ENCODE measurements at places on chromosomes 16 and 17.

GRCh38 chr16:78133919-78134318 is 34.5 kb downstream of the WWOX start:
- no peak for DNase-seq

DNA sequence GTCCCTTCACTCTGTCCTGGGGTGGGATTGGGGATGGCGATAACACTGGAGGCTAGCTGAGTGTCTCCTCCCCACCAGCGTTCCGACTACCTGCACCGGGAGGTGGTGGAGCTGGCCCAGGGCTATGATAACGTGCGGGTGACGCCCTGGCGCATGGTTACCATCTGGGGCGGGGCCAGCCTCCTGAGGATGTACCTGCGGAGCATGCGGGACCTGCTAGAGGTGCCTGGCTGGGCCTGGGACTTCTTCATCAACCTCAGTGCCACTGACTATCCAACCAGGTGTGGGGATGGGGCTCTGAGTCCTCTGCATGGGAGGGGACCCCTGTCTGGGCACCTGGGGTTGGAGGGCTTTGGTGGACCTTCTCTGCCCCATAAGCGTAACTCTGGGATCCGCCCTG is 8.8 kb downstream of the XYLT2 start:
- no peak for DNase-seq

- DNase-seq = peak; percentile 54
Measured at GRCh38 chr17:7703584-7704479, 1.2 kb upstream of the EFNB3 start.

DNA sequence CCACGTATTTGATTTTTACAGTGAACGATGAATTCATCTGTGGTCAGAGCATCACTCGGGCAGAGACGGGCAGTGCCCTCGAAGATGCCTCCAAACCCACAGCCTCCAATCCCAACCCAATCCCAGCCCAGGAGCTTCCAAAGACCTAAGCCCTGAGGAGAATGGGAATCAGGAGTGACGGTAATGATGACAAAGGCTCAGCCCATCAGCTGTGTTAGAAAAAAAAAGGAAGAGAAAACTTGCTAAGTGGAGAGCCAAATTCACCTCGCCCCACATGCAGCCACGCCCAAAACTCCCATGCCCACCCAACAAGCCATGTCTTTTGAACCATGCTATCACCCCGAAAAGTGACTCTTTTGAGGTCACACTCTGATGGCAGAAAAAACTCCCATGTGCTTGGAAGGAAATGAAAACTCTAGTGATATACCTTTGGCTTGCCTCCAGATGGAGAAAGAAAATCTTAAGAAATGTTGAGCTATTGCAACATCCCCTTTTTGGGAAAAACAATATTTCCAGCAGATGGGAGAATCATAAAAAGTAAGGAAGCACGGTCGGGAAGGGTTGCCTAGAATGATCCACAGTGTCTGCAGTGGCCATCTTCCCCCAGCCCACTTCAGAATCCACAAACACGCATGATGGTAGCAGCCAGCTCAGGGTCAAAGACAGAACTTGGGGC is 37.7 kb downstream of the XYLT1 start:
- peak; percentile 77 for DNase-seq

GRCh38 chr17:70564006-70564620 is 394.8 kb downstream of the KCNJ2 start:
- DNase-seq = peak; percentile 34

GRCh38 chr16:76947749-76948148 is 243.2 kb upstream of the MON1B start:
- DNase-seq = no peak

- DNase-seq = no peak
Measured at GRCh38 chr17:55427587-55427882, 5.9 kb upstream of the MMD start.

DNA sequence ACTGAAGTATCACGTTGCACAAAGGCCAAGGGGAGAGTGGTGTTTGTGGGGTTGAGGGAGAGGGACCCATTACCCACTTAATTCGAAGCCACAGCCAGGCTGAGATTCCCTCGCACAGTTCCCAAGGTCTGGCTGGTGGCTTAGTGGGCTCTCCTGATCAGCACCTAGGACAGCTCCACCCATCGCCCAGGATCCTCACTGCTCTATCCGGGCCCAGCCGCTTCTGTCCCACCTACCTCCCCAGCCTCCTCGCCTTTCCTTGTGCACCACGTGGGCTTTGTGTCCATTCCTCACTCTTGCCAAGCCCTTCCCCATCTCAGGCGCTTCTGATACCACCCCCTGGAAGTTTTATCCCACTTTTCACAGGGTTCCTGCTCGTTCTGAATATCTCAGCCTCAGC is 163.5 kb downstream of the CCT6B start:
- DNase-seq = peak; percentile 1

GRCh38 chr17:8964801-8965393 is 610 bp downstream of the PIK3R5 start:
- no peak for DNase-seq

DNA sequence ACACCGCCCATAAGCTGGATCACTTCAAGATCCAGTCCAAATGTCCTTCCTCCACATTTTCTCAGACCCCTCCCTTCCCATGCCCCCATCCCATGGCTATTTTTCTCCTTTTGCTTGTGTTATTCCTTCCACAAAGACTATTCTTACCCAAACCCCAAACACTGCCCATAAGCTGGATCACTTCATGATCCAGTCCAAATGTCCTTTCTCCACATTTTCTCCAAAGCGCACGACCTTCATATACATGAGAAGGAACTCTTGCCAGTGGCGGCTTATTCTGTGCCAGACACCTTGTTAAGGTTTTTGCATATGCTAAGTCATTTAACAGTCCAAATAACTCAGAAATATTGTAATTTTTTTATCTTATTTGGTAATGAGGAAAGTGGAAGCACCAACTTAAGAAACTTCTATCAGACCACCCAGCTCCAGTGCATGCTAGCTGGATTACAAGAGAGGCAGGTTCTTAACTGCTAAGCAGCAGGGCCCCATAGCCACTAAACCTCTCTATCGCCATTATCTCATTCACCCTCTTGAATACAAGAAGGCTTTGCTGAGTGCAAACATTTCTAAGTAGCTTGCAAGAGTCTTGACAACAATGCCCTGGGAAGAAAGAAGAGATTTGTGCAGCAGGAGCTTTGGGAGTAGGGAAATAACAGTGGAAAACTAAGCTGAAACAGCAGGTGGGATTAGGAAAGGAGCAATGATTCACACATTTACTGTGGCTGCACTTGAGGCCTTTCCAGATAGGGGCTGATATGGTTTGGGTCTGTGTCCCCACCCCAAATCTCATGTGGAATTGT is 428.2 kb upstream of the MAF start:
- DNase-seq = no peak

GRCh38 chr17:1758807-1759206 is 3.1 kb upstream of the SERPINF1 start:
- DNase-seq = no peak

DNA sequence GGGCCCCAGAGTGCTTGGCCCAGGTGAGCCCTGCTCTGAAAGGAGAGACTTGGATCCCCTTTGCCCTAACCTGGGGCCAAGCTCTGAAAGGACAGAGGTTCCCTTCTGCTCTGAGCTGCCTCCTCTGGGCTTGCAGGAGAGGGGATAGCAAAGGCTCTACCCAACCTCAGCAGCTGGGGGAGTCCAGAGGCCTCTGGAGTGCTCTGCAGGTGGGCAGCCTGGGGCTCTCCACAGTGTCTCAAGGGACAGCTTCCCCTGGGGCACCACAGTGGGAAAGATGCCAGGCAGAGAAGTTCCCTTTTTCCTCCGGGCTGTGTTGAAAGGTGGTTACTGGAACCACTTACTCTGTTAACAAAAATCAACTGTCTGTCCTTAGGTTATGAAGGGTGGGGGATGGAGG is 48.2 kb upstream of the MGAT5B start:
- no peak for DNase-seq

DNA sequence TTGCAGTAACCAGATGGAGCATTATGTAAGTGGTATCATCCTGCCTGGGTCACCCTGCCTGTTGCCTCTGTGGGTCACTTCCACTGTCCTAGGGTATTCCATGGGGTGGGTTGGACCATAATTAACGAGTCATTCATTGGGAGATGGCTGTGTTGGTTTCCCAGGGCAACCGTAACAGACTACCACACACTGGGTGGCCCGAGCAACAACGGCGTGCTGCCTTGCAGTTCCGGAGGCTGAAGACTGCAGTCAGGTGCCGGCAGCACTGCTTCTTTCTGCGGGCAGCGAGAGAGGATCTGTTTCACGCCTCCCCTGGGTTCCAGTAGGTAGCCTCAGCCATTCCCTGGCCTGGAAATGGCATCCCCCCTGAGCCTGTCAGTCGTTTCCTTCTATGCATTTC is 28.9 kb upstream of the CMIP start:
- no peak for DNase-seq

Data from fibroblast of mammary gland (primary cell).